ENCODE measurements at places on chromosomes 7 and 10.
A peak's percentile ranks its signal among the peaks of the same experiment; 100 is the strongest.

DNA sequence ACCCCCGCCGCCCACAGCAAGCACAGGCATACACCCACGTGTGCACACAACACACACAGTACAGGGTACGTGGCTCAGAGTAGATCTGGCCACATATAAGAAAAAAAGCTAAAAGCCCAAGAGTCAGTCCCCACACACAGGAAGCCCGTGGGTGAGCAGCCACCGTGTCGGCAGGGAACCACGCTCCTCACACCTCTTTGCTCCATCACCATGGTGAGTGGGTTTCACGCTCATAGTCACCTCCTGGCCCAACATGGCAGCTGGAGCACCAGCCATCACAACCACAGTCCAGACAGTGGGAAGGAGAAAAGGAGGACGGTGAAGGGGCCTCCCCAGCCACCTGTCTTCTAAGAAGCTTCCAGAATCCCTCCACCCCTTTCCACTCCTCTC is 76.0 kb upstream of the PDGFA start:
- no peak for DNase-seq

DNA sequence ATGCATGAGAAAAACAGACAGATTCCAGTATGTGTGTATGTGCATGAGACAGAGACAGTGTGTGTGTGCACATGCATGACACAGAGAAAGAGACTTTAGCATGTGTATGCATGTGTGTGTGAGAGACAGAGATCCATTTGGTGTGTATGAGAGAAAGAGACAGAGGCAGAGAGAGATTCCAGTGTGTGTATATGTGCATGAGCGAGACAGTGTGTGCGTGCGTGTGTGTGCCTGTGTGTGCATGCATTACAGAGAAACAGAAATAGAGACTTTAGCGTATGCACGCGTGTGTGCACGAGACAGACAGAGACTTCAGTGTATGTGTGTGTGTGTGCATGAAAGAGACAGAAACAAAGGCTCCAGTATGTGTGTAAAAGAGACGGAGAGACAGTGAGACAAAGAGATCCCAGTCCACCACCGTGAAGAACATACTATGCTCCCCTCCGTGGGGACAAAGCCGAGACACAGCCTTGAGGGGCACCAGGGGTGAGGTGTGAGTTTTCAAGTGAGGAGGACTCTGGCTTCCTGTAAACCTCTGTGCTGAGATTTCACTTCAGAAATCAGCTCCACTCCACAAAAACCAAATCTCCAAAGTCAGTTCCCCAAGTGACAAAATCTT is 188.9 kb downstream of the GRID1 start:
- DNase-seq, result no peak

- no peak for DNase-seq
Measured at GRCh38 chr7:112331492-112331891, 118.8 kb upstream of the IFRD1 start.

DNA sequence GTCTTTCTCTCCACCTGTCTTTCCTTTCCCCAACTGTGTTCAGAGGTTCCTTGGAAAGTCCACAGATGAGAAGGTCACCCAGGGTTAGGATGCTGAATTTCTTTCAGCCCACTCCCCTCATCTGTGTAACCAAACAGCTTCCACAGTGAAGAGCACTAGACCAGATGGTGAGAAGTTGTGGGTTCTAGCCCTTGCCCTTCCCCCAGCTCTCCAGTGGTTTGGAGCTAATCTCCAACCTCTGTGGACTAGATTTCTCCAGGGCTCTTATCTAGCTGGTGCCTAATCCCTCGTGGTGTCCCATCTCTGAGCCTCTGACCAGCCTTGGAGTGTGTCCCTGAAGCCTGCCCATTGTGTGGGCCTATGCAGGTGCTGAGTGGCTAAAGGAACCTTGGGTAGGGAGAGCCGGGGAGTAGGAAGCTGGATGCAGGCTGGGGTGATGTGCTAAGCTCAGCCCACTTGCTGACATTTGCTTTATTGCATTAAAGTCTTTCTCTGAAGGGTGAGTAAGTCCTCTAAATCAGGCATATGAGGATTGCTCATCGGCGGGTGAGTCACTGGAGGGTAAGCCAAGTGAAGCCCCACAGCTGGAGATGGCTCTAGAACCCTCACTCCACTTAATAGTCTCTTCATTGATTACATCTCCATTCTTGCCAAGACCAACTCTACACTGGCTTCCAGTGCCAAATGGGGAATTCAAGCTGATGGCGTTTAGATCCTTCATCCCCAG is 14.9 kb downstream of the DUSP5 start:
- peak; percentile 59 for DNase-seq

- DNase-seq, result no peak
Measured at GRCh38 chr7:7432979-7433378, 102.7 kb downstream of the COL28A1 start.

DNA sequence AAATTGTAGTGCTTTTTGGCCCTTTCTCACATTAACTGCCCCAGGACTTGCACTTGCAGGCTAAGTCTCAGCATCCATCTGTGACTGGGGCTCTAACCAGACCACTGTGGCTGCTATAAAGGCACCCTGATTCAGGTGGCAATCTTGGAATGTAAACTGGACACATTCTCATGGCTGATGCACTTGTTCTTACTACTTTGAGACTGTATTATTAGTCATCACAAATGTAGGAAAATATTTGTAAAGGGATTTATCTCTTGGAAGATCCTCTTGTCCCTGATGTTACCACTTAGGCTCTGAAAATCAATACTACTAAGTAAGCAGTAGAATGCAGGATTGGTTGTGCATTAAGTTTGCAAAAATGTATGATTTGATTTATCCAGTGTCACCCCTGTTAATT is 25.0 kb downstream of the PDE1C start:
- DNase-seq, result no peak

DNA sequence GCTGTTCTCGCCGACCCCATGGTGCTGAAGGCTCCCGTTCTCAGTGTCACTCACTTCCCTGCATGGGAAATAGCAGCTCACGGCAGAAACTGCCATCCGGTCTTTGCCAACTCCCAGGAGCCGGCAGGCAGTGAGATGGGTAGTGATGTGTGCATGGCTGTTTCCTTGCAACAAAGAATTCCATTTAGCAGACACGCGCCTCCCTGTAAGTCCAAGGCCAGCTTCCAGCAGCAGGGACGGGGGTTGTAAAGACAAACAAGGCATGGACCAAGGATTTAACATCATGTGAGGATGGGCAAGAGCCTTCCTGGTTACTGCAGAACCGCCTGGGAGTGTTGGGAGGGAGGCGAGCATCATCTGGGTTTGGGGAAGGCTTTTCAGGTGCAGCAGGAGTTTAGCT is 273.1 kb downstream of the GLRX3 start:
- DNase-seq, result no peak

- DNase-seq, result peak; percentile 42
Measured at GRCh38 chr7:149414745-149415390, 46.0 kb downstream of the ZNF777 start.

- no peak for DNase-seq
Measured at GRCh38 chr7:114818501-114818900, 103.4 kb upstream of the MDFIC start.

GRCh38 chr10:91536111-91536510 is 96.8 kb downstream of the PPP1R3C start:
- DNase-seq, result no peak

- DNase-seq, result no peak
Measured at GRCh38 chr10:62182171-62182570, 86.5 kb downstream of the RTKN2 start.

DNA sequence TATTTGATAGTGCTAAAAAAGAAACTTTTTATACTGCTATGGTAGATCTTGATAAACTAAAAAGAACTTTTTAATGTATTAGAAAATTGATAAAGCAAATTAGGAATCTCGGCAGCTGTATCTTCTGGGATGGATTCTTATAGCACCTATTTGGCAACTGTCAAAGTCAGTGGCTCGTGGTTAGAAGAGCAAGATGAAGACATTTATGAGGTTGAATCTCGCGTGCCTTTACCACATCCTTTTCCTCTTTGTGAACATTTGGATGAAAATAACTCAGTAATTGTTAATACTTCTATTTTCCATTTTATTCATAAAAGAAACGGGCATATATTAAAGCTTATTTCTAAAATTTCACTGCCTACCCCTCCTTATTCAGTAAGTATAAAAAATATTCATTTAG is 76.2 kb downstream of the CYP51A1 start:
- DNase-seq, result no peak

DNA sequence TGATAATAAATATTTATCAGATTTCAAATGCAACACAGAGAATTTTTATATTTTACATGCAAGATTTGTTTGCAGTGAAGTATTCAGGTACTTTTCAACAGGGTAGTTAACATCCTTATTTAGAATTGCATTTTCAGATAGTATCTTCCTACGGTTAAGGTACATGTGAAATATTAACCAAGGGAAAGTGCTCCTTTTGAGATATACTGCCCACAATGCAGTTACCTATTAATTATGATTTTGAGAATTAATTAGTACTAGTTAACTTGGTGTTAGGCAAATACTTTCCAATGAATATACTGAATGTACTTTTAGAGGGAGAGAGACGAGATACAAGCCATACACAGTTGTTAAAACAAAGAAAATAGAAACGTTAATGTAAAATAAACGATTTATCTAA is 206.2 kb upstream of the YAE1 start:
- DNase-seq, result no peak

DNA sequence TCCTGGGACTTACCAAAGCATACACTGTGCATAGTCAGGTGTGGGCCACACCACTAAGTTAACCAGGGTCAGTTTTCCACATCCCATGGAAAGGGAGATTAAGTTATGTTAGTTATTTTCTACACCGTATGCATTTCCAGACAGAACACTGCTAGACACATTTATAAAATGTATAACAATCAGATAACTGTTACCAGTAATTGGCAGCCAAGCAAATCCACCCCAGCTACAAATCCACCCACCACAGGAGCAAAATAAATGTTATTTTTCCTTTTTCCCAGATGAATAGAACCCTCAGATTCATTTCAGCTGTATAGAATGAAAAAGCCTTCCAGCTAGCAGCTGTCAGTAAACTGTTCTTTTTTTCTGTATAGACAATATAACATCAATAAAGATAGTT is 256.9 kb upstream of the FZD1 start:
- DNase-seq, result no peak
